Fibroblast of skin of abdomen (primary cell): ENCODE measurements at places on chromosomes 7 and 10.

- DNase-seq: no peak
Observed at GRCh38 chr7:48786951-48787350, 137.4 kb upstream of the CDC14C start.

DNA sequence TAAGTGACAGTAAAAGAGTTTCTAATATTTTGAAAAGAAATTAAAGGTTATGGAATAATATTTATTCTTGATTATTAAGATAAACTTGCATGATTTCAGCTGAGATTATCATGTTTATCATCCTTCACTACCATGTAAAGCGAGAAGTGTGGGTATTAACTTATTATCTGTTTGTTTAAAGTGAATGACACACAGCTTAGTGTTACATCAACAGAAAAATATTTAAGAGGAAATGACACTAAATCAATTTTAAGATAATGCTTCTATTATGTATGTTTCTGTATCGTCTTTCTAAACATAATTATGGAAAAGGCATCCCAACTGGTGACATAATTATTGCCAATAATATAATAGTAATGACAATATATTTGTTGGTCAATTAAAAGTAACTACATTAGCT lies 213.1 kb downstream of the PCDH15 start:
- DNase-seq: no peak

DNA sequence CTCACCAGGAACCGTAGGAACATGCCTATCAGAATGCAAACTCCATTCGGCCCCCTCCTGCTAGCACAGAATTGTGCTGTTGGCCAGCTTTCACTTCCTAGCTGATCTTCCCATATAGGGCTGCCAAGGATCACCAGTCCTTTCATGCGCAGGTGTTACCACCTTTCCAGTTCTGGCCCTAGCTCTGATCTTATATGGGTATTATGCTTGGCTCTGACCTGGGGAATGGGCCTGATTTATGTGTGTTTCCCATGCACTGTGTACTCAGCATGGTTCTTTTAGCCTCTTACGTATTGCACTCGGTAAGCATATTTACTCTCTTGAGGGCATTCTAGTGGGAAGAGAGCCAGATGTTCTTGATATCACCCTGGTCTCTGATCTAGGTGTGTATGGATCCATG lies 11.1 kb downstream of the SLC35G1 start:
- DNase-seq: no peak

GRCh38 chr10:100913470-100913865 lies 705 bp downstream of the SLF2 start:
- DNase-seq: no peak

- DNase-seq: peak; percentile 85
Observed at GRCh38 chr10:61643316-61643751, 19.4 kb upstream of the CABCOCO1 start.

DNA sequence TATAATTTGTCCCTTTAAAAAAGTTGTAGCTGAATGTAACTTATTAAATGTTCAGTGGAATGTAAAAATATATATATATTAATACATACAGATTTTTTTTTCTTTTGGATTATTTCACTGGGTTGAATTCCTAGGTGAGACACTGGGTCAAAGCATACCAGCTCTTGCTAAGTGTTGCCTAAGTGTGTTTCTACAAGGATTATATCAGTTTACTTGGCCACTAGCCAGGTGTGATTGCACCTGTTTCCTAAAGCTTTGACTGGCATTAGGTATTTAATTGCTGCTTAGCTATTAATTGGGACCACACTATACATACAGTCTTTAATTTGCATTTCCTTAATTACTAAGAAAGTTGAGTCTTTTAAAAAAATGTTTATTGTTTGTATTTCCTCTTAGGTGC lies 5.5 kb upstream of the ELOVL3 start:
- DNase-seq: no peak

DNA sequence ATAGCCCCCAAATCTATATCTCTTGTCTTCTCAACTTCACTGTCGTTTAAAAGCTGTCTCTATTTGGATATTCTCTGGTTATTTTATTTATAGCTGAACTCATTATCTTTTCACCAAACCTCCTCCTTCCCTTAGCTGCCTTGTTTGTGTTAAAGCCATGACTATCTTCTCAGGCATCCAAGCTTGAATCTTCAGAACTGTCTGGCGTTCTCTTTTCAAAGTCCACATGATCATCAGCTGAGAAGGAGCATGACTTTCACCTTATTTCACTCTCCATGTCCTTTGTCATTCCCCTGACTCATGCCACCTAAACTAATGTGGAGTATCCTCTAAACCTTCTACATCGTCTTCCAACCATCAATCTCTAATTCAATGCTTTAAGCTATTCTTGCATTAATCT lies 5.7 kb upstream of the GLCCI1 start:
- peak; percentile 43 for DNase-seq

GRCh38 chr7:14637968-14638367 lies 264.6 kb downstream of the DGKB start:
- DNase-seq: no peak
